ENCODE measurements at places on chromosomes 5 and 9. TPM values are rescaled to one million over a fixed set of nuclear protein-coding genes. Genes with fewer than 3 reads are reported as not detected.

DNA sequence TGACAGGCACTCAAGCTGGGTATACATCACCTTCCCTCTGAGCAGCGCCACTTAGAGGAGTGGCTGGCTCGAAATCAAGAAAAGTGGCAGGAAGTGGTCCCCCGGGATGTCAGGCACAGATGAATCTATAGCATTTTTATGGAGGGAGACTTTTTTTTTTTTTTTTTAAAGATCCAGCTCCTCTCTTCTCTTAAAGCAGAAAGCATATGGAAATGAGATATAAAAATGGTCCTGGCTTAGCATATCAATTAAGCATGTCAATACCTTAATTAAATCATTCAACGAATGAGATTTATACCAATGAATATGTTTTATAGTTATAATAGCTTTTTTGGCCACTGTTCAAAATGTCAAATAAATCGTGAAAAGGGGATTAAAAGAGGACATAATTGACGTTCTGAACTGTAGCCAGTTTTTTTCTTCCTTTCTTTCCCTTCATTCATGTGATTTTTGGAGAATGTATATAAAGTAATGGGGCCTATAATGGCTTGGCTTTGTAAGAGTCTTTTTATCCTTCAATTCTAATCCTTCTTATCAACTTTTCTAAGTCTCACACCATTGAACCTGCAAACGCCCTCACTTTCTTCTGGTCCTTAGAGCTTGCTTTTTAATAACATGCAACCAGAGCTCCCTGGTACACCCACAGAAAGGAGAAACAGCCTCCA, 319.2 kb upstream of the PANK3 start:
- DNase-seq = no peak

- no peak for DNase-seq
Observed at GRCh38 chr9:134965851-134966250, 48.1 kb upstream of the FCN1 start.

The GRIA1 gene
- total RNA-seq = not detected

DNA sequence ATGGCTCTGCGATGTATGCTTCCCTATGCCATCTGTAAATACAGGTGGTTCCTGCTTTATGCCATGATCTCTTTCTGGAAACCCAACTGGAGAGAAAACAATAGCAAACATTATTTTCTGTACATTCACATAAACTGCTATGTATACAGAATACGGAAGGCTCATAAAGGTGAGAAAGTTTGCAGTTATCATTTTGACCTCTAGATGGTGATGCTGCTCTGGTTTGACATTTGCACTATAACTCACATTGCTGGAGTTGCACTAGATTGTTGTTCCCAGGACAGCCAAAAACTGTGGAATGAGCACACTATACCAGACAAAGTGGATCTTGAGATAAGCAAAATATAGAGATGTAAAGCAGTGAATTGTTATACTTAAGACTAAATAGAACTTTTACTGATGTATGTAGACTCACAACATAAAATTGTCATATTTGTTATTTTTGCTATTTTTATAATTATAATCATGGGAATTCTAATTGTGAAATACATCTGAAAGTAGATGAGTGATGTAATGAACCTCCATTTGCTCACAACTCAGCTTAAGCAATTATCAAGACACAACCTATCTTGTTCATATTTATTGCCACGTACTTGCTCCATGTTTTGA, 246.5 kb downstream of the PTPRD start:
- no peak for DNase-seq

The TMEM252 gene
- not detected for total RNA-seq

The DMRT2 gene
- total RNA-seq = not detected

GRCh38 chr5:175556794-175557193, 78.4 kb downstream of the SFXN1 start:
- DNase-seq = no peak

DNA sequence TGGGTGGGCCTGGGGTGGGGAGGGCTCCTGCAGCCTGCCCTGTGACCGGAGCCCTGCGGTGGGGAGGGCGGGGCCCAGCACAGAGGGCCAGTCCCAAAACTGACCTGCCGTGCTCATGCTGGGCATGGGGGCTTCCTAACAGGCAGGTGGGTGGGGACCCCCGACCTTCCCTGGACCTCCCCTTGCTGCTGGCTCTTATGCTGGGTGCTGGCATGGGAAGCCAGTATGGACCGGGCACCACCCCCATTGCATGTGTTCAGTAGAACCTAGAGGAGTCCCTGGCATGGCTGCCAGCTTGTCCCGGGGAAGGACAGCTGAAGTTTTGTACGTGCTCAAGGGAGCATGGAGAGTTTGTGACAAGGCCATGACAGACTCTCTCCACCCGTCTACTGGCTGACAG, 37.1 kb downstream of the WNK2 start:
- no peak for DNase-seq

Data from activated naive CD4-positive, alpha-beta T cell treated with anti-CD3 and anti-CD28 coated beads, Interleukin-2, amount 50 U/mL, for 72 hours (primary cell).